ENCODE measurements at places on chromosomes 4 and X.

DNA sequence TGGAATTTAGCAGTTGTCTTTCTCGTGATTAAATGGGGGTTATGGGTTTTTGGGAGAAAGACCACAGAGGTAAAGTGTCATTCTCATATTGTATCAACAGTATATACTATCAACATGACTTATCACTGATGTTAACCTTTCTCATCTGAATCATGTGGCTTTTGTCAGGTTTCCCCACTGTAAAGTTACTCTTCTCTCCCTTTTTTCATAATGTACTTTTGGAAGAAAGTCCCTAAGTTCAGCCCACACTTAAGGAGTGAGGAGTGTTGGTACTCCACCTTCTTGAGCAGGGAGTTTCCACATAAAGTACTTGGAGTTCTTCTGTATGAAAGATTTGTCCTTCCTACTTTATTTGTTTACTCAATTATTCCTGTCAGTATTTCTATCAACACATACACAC is 169.9 kb downstream of the ZNF330 start:
- DNase-seq = no peak

DNA sequence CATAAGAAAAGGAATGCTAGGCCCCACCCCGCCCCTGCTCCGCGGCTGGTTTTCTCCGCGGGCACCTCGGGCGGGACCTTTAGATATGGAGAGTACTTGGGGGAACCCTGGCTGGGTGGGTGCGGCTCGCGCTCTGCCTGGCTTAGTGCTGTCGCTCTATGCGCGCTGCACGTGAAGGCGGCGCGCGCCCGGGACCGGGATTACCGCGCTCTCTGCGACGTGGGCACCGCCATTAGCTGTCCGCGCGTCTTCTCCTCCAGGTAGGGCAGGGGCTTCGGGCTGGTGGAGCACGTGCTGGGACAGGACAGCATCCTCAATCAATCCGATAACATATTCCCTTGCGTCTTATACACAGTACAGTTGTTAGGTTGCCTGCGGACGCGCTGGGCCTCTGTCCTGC is 56.0 kb downstream of the MAGEB10 start:
- no peak for DNase-seq

DNA sequence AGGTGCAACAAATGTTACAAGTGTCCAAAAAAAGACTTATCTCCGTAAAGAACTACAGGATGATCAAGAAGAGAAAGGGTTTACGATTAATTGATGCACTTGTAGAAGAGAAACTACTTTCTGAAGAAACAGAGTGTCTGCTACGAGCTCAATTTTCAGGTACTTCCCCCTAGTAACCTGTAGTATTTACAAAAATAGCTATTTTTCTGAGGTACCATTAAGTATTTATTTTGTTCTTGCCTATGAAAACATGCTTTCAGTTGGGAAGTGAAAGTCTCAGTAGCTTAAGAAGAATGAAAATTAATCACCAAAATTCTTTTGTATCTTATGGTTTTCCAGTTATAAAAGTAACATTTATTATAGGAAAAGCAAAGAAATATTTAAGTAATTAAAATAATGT is 5.9 kb downstream of the THAP9 start:
- DNase-seq = no peak

DNA sequence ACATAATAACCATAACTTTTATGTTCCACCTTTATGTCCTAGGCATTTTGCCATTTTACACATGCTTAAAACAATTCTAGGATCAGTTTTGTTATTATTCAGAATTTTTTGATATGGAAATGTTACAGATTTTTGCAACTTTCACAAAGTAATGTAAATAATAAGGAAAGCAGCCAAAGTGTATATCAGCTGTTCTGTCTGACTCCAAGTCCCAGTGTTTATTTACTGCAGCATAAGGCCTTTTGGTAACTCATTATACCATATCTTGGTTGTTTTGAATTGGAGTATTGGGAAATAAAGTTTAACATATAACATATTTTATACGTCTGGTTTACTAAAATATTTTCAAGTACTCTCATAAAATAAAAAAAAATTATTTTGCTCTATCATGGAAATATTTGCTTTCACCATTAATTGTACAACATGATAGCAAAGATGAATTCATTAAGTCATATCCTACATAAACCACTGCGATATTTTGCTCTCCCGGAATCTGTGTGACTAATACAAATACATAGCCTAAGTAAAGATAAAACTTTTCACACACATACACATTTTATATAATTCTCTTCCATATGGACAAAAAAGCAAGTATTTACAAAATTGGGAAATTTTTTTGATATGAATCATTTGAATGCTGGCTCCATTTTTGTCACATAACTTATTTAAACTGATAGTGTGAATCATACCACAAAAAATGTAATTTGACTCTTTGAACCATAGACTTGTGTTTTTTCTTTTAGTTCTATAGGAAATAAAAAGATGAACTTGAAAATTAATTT is 399.0 kb downstream of the PABPC4L start:
- DNase-seq = no peak

DNA sequence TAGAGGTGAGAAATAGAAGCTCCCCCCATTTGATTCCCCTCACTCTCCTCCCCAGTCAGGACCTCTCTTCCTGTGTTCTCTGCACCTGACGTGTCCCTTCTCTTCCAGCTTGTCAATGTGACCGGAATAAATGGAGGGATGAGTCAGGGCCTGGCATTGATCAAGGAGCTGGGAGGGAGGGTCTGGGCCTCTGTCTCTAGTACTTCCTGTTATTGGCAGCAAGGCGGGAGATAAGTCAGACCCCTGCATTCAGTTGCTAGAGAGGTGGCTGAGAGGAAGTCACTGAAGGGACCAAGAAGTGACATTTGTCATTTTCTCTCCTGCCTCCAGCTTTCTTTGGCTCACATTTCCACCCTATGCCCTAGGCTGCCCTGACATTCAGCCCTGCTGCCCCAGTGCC is 35.1 kb upstream of the ZNF41 start:
- DNase-seq = no peak

GRCh38 chr4:107987916-107988762 is 1.6 kb upstream of the HADH start:
- no peak for DNase-seq

GRCh38 chr4:141802333-141802732 is 165.9 kb downstream of the IL15 start:
- no peak for DNase-seq

- no peak for DNase-seq
Observed at GRCh38 chrX:15873566-15873965, 19.0 kb upstream of the AP1S2 start.

DNA sequence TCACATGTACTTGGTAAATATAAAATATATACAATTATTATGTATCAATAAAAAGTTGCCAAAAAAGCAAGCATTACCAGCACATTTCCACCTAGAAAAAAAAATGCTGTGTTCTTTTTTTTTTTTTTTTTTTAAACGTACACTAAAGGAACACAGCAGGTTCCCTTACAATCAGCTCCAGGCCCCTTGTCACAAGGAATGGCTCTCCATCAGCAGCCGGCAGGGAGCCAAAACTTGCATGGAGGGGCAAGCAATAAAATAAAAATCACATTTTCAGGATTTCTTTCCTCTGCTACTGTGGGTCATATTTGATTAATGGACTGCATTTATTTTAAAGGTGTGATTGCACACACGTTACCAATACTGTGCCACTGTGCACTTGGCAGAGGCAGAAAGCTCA is 460.3 kb downstream of the GPAT3 start:
- no peak for DNase-seq

- DNase-seq = no peak
Observed at GRCh38 chrX:68988865-68989264, 160.0 kb downstream of the EFNB1 start.

Data from cortex of kidney (tissue), 1 donor.